ENCODE measurements at places on chromosomes 7 and 10. TPM values are rescaled to one million over a fixed set of nuclear protein-coding genes. Genes with fewer than 3 reads are reported as not detected.
A peak's percentile ranks its signal among the peaks of the same experiment; 100 is the strongest.

GRCh38 chr7:40299097-40299496, 164.3 kb downstream of the SUGCT start:
- DNase-seq, result no peak

- DNase-seq, result no peak
Observed at GRCh38 chr7:110371709-110372108, 719.2 kb upstream of the LRRN3 start.

Gene FANK1
- total RNA-seq, result 3.2 TPM

DNA sequence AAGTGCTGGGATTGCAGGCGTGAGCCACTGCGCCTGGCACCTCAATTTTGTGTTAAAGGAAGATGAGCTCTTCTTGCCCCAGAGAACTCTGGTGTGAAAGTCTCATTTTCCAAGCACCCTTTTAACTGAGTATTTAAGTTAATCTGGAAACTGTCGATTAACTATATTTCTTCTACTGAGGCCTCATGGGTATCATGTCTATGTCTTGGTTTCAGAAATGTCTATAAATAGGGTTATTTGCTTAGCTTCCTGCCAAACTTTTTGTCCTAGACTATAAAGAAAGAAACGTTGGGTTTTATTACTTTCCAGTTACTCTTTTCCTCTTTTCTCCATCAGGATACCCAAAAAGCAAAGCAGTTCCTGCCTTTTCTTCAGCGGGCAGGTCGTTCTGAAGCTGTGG, 102.4 kb downstream of the LRRC4 start:
- no peak for DNase-seq

DNA sequence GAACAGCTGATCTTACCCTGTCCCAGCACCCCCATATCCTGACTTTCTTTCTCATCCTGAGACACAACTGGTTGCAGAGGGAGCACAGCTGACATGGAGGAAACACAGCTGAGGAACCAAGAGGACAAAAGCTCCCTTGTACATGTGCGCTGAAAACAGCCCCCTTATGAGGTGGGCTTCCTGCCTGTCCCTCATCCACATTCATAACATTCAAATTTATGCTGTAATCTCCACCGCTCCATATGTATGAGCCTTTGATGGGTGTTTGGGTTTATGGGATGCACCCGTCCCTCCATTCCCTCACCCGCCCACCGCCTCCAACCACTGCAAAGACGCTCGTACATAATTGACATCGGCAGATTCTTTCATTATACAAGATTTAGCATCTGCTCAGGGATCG, 49.6 kb upstream of the BTRC start:
- peak; percentile 72 for DNase-seq

Gene PRLHR
- total RNA-seq, result not detected

Gene TRIM4
- 22.8 TPM for total RNA-seq

GRCh38 chr10:119640384-119640783, 10.8 kb upstream of the BAG3 start:
- no peak for DNase-seq
